Pancreas (tissue), 10 donors: ENCODE measurements at places on chromosomes 16 and 17. TPM values are rescaled to one million over a fixed set of nuclear protein-coding genes. Genes with fewer than 3 reads are reported as not detected.
A peak's percentile ranks its signal among the peaks of the same experiment; 100 is the strongest.

GRCh38 chr16:85245307-85246172 is 133.3 kb upstream of the CIBAR2 start:
- peak; percentile 56 for DNase-seq

TMEM219 gene
- total RNA-seq = 67.9 TPM

MYH2 gene
- total RNA-seq = not detected

FBXW10 gene
- total RNA-seq = not detected

CLEC18C gene
- 0.19 TPM for total RNA-seq
